ENCODE measurements at places on chromosomes 4 and X. TPM values are rescaled to one million over a fixed set of nuclear protein-coding genes. Genes with fewer than 3 reads are reported as not detected.

The XKRX gene
- total RNA-seq: 1.2 TPM

The KLF3 gene
- 43.0 TPM for total RNA-seq

The CLDN34 gene
- total RNA-seq: 4.6 TPM

The LRRC66 gene
- total RNA-seq: 2.1 TPM

The GLOD5 gene
- not detected for total RNA-seq

The NAA11 gene
- not detected for total RNA-seq

The MAPK10 gene
- 396 TPM for total RNA-seq

The SPANXA1 gene
- total RNA-seq: not detected

The ASB12 gene
- not detected for total RNA-seq

The PCYT1B gene
- 30.7 TPM for total RNA-seq

The CNGA1 gene
- not detected for total RNA-seq

The PDE6B gene
- 17.4 TPM for total RNA-seq

The NAA10 gene
- 95.8 TPM for total RNA-seq

The RHOXF1 gene
- 1.2 TPM for total RNA-seq

The ZNF711 gene
- total RNA-seq: 23.3 TPM

The C4orf51 gene
- total RNA-seq: not detected

The TSC22D3 gene
- 149 TPM for total RNA-seq

The CAPN6 gene
- 0.13 TPM for total RNA-seq

The ZAR1 gene
- not detected for total RNA-seq

The MOB1B gene
- total RNA-seq: 34.2 TPM

The SMC1A gene
- total RNA-seq: 59.4 TPM

The PDZD4 gene
- 370 TPM for total RNA-seq

The HPGDS gene
- total RNA-seq: 4.7 TPM

The BBS12 gene
- total RNA-seq: 6.2 TPM

The DMRTC1 gene
- total RNA-seq: 1.4 TPM

The POU4F2 gene
- not detected for total RNA-seq

The CCDC120 gene
- total RNA-seq: 10.0 TPM

Data from dorsolateral prefrontal cortex (tissue), 122 donors.